ENCODE measurements at places on chromosomes 3 and 15.
A peak's percentile ranks its signal among the peaks of the same experiment; 100 is the strongest.

GRCh38 chr3:52047295-52047960, 8.9 kb downstream of the DUSP7 start:
- no peak for DNase-seq

DNA sequence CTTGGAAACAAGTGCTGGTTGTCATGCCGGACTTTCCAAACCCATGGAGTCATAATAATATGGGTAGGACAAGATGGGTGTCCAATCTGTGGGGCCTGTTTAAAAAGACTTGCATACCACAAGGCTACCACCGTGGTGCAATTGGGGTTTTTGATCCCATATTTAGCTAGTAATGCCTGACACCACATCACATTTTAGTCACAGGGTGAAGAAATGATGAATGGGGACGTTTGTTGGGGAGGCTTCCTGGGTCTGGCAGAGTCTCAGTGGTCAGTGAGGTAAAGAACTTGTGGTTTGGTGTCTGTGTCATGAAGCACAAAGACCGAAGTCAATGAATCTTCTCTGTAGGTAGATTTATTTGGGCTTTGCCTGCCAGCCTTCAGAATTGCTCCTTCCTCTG, 31.0 kb downstream of the P3H2 start:
- DNase-seq = no peak

GRCh38 chr15:64751464-64751863, 23.9 kb downstream of the RBPMS2 start:
- DNase-seq = no peak

- DNase-seq = no peak
Observed at GRCh38 chr3:66904336-66904735, 93.8 kb upstream of the KBTBD8 start.

GRCh38 chr3:157075693-157076420, 84.1 kb downstream of the CCNL1 start:
- no peak for DNase-seq

DNA sequence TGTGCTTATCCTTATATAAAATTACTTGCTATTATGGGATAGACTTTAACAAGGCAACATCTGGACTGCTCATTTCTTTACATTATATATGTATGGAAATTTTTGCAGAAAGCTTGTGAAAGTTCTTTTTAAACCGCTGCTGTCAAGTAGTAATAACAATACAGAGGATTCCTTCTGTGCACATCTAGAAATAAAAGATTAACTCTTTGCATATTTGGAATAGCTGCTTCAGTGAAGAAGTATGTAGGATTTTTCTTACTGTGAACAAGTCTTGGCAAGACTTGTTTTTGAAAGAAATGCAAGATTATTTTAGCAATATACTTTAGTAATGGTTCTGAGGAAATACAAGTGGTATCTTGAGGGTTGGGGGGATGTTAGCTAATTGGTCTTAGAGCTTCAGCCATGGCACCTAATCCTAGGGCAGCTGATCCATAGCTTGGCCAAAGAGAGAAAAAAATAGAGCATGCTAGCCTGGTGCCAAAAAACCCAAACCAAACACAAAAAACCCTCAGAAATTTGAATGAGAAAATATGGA, 4.3 kb downstream of the PRKCI start:
- no peak for DNase-seq

DNA sequence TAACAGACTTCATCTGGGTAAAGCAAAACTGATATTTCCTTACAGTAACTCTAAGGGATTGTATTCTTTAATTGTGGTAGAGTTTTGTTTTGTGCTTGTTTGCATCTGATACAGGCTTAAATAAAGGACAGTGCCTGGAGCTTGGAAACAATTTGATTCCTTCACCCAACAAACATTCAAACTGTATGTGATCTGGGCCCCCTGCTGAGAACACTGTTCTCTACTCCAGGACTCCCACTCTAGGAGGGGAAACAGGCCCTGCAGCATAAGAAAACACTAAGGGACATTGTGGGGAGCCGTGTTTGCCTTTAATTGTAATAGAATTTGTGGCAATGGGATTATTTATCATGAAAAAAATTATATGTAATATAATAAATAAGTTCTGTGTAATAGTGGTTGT, 56.9 kb downstream of the CTDSPL start:
- DNase-seq = no peak

- no peak for DNase-seq
Observed at GRCh38 chr15:68584756-68585573, 6.2 kb downstream of the CORO2B start.

GRCh38 chr3:23831517-23832394, 26.0 kb downstream of the UBE2E1 start:
- DNase-seq = no peak

GRCh38 chr15:90851114-90851513, 17.3 kb upstream of the FURIN start:
- no peak for DNase-seq

DNA sequence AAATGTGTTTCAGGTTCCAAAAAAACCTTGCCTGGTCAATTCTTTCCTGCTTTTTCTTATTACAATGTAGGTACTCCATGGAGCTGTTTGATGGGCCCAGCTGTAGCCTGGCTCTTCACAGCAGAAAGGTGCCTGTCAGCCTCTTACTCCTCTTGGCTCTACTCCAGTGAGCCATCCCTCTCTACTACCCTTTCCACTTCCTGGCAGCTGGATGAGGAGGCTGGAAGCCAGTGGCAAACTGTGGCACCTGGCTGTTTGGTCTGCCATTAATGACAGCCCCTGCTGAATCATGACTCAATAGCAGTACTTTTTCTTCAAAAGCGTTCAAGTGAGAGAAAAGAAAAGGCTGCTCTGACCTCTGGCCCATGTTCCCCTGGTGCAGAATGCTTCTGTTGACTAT, 618.1 kb downstream of the PYDC2 start:
- no peak for DNase-seq

- no peak for DNase-seq
Observed at GRCh38 chr15:35393398-35393797, 152.6 kb downstream of the DPH6 start.

- DNase-seq = no peak
Observed at GRCh38 chr3:32872487-32873382, 54.9 kb downstream of the TRIM71 start.

DNA sequence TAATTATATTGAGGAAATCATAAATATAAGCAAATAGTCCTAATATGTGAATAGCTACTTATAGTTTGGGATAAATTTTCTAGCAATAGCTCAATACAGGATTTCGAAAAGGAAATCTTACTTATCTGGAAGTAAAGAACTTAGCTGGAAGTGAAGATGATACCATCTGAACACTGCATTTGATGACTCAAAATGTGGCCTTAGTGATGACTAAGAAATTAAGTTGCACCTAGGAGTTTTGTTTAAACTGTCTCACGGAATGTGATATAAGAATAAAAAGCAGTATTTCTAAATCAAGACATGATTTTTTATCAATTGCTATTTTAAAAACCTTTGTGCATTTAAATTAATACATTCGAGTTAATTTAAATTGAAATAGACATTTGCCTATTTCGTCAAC, 91.2 kb downstream of the EOMES start:
- DNase-seq = no peak

DNA sequence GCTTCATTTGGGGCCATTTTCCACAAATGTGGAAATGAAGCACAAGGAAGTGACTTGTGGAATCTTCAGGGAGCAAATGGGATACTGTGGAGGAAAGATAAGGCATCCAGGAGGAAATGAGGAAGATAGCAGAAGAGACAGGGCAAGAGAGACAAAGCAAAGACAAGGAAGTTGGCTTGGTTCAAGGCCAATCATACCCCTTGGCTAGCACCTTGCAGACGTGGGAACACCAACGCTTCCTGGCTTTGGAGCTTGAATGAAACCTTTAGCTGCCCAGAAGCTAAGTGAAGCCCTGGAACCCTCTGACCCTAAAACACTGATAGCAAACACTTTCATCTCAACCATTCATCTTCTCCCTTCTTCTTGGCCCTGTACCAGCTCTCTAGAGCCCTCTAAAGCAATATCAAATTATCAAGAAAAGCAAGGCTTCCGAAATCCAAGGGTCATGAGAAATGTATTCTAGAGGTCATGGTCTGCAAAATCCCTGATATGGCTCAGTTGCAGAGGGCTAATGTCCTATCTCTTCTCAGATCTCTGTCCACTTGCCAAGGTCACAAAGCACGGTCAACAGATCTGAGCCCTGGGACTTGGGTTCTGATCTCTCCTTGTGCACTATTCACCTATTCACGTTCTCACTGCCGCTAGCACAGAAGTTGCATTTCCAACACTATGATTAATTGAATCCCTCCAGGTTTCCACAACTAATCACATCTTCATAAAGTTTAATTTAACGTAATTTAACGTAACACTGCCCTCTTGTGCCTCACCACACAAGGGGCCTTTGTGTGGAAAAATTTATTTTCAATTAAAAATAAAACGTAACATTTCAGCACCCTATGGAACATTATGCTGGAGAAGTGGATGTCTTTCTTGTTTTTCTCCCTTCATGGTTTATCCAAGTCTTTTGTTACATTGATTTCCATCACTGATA, 557.6 kb upstream of the ADAMTS9 start:
- DNase-seq = no peak

DNA sequence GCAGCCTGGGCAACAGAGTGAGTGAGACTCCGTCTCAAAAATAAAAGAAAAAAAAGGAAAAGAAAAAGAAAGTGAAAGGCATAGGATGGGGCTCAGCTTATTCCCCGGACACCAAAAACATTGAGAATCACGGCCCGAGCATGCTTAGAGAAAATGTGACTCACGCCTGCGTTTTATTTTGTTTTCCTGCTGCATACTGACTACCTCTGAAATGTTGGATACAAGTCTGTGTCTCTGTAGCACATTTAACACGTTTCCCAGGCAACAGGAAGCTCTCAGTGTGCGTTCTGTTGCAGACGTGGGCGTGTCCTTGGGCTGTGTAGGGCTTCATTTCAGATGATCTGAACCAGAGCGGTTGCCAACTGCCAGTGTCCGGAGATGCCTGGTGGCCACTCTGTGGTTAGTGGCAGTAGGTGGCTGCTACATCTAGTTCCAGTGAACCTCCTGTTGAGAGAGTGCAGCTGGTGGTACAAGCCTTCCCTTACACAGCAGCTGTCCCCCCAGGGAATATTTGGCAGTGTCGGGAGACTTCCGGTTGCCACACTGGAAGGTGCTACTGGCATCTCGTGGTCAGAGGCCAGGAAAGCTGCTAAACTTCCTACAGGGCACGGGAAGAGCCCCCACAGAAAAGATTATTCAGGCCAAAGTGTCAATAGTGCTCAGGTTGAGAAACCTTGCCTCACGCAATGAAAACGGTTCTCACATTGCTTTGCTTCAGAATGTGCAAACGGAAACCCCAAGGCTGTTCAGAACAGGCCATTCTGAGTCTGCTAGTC, 3.0 kb downstream of the SLC51A start:
- DNase-seq = peak; percentile 36

DNA sequence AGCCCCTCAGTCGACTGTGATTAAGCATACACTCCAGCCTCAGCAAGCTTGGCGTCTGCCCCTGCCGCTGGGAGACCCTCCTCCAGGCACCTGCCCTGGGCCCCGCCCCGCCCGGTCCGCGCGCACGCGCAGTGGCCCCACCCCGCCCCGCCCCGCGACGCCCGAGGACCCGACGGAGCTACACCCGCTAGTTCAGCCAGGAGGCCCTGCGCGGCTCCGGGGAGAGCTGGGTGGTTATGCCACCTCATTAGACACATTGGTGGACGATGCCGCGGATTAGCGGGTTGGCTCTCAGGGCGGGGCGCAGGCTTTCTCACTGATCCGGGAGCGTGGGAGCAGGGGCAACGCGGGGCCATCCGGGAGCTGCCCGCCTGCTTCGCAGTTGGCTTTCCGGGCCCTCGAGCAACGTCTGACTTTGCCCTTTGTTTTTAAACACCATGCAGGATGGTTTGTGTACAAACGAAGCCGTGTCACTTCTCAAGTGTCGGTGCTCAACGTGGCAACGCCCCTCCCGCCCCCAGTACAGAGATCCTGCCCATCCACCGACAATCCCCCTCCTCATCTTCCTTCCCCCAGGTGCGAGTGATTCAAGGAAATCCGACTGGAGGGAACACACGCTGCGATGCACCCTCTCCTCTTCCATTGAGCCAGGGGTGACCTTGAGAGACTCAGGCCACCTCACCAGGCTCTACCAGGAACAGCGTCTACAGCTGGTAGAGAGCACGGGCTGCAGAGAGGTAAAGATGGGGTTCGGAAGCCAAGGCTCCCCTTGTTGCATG, 109.3 kb downstream of the SHQ1 start:
- peak; percentile 68 for DNase-seq

DNA sequence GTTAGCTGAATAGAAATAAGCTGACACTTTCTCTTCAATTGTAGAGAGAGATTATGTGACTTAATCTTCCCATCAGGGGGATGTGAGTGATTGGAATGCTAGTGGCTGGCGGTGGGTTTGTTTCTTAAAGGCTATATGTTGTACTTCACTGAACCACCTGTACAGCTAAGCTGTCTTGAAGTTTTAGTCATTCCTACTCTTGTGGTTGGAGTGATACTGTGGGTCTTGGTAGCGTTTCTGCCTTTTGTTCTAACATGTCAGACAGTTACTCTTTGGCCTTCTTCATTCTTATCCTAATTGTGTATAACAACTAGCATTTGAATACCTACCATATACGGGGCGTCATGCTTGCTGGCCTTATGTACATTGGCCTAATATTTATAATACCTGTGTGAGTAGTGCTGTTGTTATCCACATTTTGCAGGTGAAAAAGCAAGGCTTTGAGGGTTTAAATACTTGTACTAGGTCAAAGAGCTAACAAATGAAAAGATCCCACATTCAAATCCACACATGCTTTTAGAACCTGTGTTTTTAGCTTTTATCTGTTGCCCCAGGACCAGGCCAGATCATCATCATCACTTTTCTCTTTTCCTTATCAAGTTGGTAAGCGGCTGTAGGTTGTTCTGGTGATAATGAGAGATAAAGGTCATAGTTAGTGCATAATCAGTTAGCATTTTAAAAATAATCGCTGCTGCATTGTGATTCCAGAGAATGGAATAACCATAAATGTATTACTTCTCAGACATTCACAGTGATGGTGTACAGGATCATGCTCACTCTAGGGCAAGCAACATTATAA, 50.2 kb downstream of the AKAP13 start:
- DNase-seq = no peak

DNA sequence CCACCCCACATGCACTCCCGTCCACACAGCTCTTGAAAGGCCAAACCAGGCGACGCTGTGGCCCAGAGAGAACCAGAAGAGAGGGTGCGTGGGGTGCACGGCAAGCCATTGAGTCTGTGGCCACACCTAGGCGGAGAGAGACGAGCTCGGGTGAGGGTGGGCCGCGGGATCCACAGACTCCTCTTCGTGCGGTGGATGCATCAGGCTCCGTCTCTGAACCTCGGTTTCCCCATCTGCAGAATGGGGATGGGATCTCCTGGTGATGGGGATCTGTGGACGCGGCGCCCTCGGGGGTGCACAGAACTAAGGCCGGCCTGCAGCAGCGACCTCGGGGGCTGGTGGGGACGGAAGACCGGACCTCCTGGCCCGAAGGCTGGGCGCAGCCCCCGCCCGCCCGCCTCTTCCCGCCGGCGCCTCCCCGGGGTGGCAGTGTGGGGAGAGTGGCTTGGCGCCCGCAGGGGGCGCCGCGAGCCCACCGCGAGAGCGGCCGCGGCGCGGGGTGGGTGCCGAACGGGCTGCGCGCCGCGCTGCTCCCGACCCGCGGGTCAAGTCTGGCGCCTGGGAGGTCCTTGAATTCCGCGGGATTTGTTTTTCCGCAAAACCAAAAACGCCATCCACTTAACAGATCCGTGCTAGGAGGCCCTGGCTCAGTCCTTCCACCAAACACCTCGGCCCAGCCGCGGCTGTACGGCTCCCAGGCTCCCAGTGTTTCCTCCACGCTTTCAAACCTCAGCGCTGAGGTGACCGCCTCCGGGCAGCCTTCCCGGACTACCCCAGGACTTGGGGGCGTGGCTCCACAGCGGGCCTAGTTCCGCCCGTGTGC, 13.2 kb upstream of the ADPGK start:
- DNase-seq = peak; percentile 36

All from stimulated activated CD4-positive, alpha-beta T cell treated with anti-CD3 and anti-CD28 coated beads, Interleukin-12 subunit alpha, Interleukin-12 subunit beta, amount 100 ng/mL, for 4 hours (primary cell).